ENCODE measurements at places on chromosomes 2 and 18. TPM values are rescaled to one million over a fixed set of nuclear protein-coding genes. Genes with fewer than 3 reads are reported as not detected.

Gene COL3A1
- total RNA-seq, result 1,747 TPM

Gene PLCL1
- 1.9 TPM for total RNA-seq

Gene HRH4
- total RNA-seq, result 0.12 TPM

Gene ATP6V1B1
- total RNA-seq, result 0.62 TPM

Gene FAM110C
- not detected for total RNA-seq

Gene PSMA8
- total RNA-seq, result not detected

Gene DPP10
- not detected for total RNA-seq

Gene OSR1
- total RNA-seq, result 3.9 TPM

Gene DCC
- total RNA-seq, result 5.1 TPM

Gene PTH2R
- total RNA-seq, result 0.25 TPM

Gene FSIP2
- total RNA-seq, result 0.22 TPM

Gene ABCG8
- total RNA-seq, result not detected

Gene RAB12
- total RNA-seq, result 66.0 TPM

Gene RESP18
- total RNA-seq, result not detected

Gene PLGLB2
- total RNA-seq, result 2.1 TPM

Gene GPR45
- total RNA-seq, result not detected

Gene CNTNAP5
- not detected for total RNA-seq

Gene CYS1
- total RNA-seq, result 1.5 TPM

Gene SERPINB11
- not detected for total RNA-seq

Gene SKOR2
- not detected for total RNA-seq

Gene PIGN
- 62.9 TPM for total RNA-seq

Gene DYSF
- 0.66 TPM for total RNA-seq

Gene ONECUT2
- total RNA-seq, result under 0.01 TPM

Gene SH3BP4
- total RNA-seq, result 43.1 TPM

Gene MERTK
- 0.37 TPM for total RNA-seq

Gene SDC1
- 117 TPM for total RNA-seq

Gene NEB
- 0.12 TPM for total RNA-seq

Gene FRZB
- 0.12 TPM for total RNA-seq

Gene FHOD3
- total RNA-seq, result 19.7 TPM

Gene ADRA2B
- not detected for total RNA-seq

Gene LTBP1
- 502 TPM for total RNA-seq

Gene FSHR
- total RNA-seq, result not detected

Gene DSG1
- total RNA-seq, result not detected

Gene CXCR1
- not detected for total RNA-seq

Gene MRPS5
- total RNA-seq, result 54.9 TPM

Gene MPV17
- total RNA-seq, result 48.6 TPM

Gene ALLC
- not detected for total RNA-seq

Gene CCDC85A
- total RNA-seq, result 4.6 TPM

Gene CAB39
- 78.4 TPM for total RNA-seq

Gene ZNF804A
- 11.5 TPM for total RNA-seq

Gene TTL
- total RNA-seq, result 84.6 TPM

Gene SULT1C2
- 0.33 TPM for total RNA-seq

Gene SERPINB12
- not detected for total RNA-seq

Gene TMEM17
- total RNA-seq, result 2.0 TPM

Measured in uterine smooth muscle cell (primary cell).